ENCODE measurements at places on chromosomes 2 and 18.

DNA sequence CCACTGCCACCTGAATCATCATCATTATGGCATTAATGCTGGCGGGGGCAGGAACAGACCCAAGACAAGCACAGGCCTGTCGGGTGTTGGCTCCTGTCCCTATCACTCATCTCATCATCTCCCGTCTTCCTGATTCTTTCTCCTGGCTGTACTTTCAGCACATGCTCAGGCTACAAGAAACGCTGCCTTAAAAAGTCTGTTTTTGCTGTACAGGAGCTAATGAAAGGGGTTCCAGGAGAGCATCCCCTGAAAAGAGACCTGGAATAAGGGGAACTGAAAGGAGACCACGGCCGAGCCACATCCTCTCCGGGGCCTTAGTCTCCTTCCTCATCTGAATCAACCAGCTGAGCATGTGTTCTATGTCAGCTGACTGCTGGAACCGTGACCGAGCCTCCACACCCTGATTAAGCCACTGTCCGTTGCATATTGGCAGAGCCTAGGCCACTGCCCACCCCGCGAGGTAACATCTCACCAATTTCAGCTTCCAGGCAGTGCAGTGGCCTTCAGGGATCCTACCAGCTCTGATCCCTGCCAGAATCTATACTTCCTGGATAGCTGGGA lies 62.6 kb downstream of the DNMT3A start:
- DNase-seq, result no peak

DNA sequence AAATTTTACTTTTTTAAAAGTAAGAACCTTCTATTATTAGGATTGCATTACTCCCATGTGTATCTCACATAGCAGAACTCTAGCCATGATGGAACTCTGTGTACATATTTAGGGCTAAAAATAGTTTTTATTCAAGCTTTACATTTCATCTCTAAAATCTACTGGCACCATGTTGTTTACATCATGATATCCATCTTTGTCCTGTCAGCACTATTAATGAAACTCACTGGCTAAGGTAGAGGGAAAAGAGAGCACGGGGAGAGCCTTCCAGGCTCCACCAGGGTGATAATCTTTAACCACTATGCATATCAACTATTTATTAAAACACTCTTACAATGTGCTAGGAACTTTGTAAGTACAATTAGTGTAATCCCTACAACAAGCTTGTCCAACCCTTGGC lies 34.7 kb downstream of the RAD51AP2 start:
- no peak for DNase-seq

DNA sequence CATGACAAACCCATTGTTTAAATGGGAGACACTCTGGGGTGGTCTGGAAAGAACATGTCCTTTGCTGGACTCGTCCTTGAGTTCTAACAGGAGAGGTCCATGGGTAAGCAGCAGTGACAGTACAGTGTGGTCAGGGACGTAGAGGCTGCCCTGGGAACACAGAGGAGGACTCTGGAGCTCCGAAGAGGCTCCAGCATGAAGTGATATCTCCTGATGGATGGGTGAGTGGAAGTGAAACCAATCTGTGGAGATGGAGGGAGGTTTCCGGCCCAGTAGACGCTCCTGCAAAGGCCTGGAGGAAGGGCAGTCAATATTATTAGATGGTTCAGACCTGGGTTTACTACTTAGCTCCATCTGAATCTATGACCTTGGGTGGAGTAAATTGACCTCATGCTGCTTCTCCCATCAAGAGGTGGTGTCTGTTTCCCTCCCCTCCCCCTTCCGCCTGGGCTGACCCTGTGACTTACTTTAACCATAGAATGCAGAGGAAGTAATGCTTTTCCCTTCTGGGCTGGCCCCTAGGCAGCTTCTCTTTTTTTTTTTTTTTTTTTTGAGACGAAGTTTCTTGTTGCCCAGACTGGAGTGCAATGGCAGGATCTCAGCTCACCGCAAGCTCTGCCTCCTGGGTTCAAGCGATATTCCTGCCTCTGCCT lies 2.3 kb upstream of the TFCP2L1 start:
- DNase-seq, result no peak

- DNase-seq, result no peak
Measured at GRCh38 chr18:64444819-64445218, 295.9 kb upstream of the LINC00305 start.

GRCh38 chr2:24418166-24418841 lies 58.0 kb upstream of the ITSN2 start:
- DNase-seq, result no peak

- DNase-seq, result no peak
Measured at GRCh38 chr2:241558532-241559322, at the start of gene BOK. TSS of gene BOK (plus strand) at chr2:241558745. CDS start at chr2:241559484, 739 bp downstream.

DNA sequence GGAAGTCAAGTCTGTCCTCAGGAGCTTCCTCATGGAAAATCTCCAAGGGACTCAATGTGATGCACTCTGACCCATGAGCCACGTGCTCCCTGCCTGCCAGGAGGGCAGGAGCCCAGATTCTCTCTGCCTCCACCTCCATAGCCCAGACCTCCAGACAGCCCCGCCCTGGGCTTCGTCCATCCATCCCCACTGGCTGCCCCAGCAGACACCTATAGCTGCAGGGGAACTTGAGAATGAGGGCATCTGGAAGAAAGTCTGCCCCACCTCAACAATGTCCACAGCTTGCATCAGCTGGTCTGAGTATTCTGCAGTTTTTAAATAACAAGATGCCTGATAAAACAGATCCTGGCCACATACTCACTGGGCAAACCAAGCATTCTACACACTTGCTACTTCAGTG lies 418.8 kb upstream of the SMIM21 start:
- DNase-seq, result no peak
